A549 treated with DMSO at 1 μM for 4 hours (cell line): ENCODE measurements at places on chromosomes 3 and 15. TPM values are rescaled to one million over a fixed set of nuclear protein-coding genes. Genes with fewer than 3 reads are reported as not detected.

Gene ZBED2
- total RNA-seq, result 0.18 to 0.45 TPM (median 0.39 TPM) in 5 replicates

Gene CYP1A1
- total RNA-seq, result 1.3 to 3.1 TPM (median 1.8 TPM) in 5 replicates

Gene TMEM212
- not detected in 5 replicates for total RNA-seq

Gene SERINC4
- 0.06 to 0.23 TPM (median 0.12 TPM) in 4 of 5 replicates, not detected in the other for total RNA-seq

Gene TFG
- total RNA-seq, result 129 to 162 TPM (median 151 TPM) in 5 replicates

Gene CPNE9
- 0.08 to 0.33 TPM (median 0.15 TPM) in 4 of 5 replicates, not detected in the other for total RNA-seq

Gene GPR27
- total RNA-seq, result 2.6 to 4.0 TPM (median 3.1 TPM) in 5 replicates

Gene MFGE8
- total RNA-seq, result 331 to 388 TPM (median 342 TPM) in 5 replicates

Gene PATL2
- 0.17 to 0.33 TPM (median 0.24 TPM) in 4 of 5 replicates, not detected in the other for total RNA-seq

Gene PARP15
- total RNA-seq, result not detected in 5 replicates

Gene CCDC14
- 18.4 to 22.9 TPM (median 21.3 TPM) in 5 replicates for total RNA-seq

Gene GADL1
- not detected in 5 replicates for total RNA-seq

Gene LRRC31
- 0.05 TPM in 1 of 5 replicates, not detected in the others for total RNA-seq

Gene LRRN1
- not detected in 5 replicates for total RNA-seq

Gene PGBD4
- 1.4 to 1.8 TPM (median 1.6 TPM) in 5 replicates for total RNA-seq

Gene SLC9C1
- total RNA-seq, result not detected in 5 replicates

Gene VPS33B
- total RNA-seq, result 13.6 to 20.3 TPM (median 14.7 TPM) in 5 replicates

Gene SLC30A4
- total RNA-seq, result 1.7 to 2.1 TPM (median 1.8 TPM) in 5 replicates

Gene GRAMD2A
- total RNA-seq, result 0.13 TPM in 1 of 5 replicates, not detected in the others

Gene GLDN
- total RNA-seq, result 0.01 to 0.18 TPM (median 0.05 TPM) in 3 of 5 replicates, not detected in the others

Gene ALG1L2
- total RNA-seq, result not detected in 5 replicates

Gene MCF2L2
- total RNA-seq, result 0.06 to 0.27 TPM (median 0.15 TPM) in 5 replicates

Gene DMXL2
- total RNA-seq, result 15.5 to 25.4 TPM (median 22.1 TPM) in 5 replicates

Gene TMEM108
- not detected in 5 replicates for total RNA-seq

Gene ZKSCAN7
- not detected in 5 replicates for total RNA-seq

Gene EOMES
- 1.3 to 2.4 TPM (median 2.1 TPM) in 5 replicates for total RNA-seq

Gene TOPAZ1
- not detected in 5 replicates for total RNA-seq

Gene RTP1
- not detected in 5 replicates for total RNA-seq

Gene WDR53
- total RNA-seq, result 8.7 to 12.1 TPM (median 10.2 TPM) in 5 replicates

Gene SHC4
- total RNA-seq, result 0.80 to 1.1 TPM (median 1.0 TPM) in 5 replicates

Gene GABRR3
- total RNA-seq, result not detected in 5 replicates

Gene ZDHHC23
- total RNA-seq, result 2.2 to 4.3 TPM (median 3.6 TPM) in 5 replicates

Gene ROPN1
- not detected in 5 replicates for total RNA-seq

Gene MUC20
- total RNA-seq, result 0.36 to 1.1 TPM (median 0.57 TPM) in 5 replicates

Gene USP50
- total RNA-seq, result not detected in 5 replicates

Gene P2RY13
- not detected in 5 replicates for total RNA-seq

Gene P4HTM
- 14.8 to 19.6 TPM (median 18.6 TPM) in 5 replicates for total RNA-seq

Gene LMAN1L
- total RNA-seq, result not detected in 5 replicates

Gene KNG1
- 0.17 TPM in 1 of 5 replicates, not detected in the others for total RNA-seq
